Stimulated activated naive CD4-positive, alpha-beta T cell treated with Interleukin-2 at 50 U/mL for 16 hours (primary cell): ENCODE measurements at places on chromosomes 4 and X.

DNA sequence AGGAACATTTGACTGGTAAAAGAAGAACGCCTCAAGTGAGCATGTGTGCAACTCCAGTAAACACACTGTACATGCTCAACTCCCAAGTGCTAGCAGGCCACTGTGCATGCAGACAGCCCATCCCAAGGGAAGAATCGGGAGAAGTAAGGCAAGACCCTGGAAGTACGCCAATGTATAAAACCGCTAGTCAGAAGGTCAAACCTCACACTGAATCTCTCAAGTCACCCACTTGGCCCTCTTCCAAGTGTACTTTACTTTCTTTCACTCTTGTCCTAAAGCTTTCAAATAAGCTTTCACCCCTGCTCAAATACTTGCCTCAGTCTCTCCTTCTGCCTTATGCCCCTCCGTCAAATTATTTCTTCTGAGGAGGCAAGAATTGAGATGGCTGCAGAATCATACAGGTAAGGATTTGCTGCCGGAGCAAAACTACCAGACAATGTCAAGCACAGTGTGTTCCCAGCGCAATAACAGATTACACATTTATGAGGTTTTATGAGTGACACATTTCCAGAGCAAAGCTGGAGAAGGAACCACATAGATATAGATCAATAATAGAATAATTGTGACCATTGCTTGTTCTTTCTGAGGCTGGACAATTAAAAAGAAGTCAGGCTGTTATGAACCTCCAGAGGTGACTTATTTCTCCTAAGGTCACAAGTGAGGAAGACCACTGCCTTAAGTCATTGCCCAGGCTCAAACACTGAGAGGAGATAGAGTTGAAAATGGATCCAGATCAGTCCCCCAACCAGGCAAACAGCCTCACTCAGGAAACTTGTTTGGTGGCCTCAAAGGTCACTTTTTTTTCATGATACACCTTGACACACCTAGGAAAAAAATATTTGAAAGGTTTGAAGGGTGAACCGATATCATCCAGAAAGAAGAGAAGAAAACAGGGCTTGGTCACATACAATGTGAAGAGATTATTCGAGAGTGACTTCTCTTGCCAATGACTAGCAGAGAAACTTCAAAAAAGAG lies 26.3 kb downstream of the CXCL1 start:
- no peak for DNase-seq

DNA sequence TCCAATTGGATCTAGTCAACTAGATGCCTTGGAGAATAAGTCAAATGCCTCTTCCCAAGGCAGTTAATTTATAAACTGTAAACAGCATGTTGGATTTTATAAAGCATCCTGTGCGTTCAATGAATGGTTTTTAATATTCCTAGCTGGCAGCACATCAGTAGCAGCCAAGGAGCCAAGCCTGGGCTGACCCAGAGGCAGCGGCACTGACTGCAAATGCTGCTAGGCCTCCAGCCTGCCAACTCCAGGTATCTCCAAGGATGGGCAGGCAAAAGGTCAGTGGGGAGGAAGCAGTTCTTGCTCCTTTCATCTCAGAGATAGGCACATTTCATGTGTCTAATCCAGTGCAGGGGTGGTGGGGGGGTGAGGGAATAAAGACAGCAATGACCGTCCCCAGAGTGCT lies 9.5 kb downstream of the NDP start:
- DNase-seq, result no peak

DNA sequence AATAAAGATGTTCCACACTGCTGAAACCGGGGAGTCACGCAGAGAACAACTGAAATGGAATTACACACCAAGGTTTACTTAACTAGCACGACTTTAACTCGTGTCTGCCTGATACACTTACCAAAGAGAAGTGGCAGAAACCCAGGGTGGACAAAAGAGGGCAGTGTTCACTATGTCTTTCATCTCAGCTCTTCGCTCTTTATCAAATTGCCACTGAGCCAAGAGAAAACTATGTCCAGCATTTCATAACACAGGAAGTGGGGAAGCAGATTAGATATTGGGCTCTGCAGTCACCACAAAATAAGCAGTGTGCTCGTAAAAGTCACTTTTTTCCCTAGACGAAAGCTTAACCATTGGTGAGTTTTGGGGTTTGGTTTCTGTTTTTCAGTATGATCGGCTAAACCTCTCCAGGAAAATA lies 155.7 kb downstream of the CHIC2 start:
- DNase-seq, result no peak

GRCh38 chr4:147829401-147830101 lies 97.7 kb downstream of the ARHGAP10 start:
- DNase-seq, result no peak

DNA sequence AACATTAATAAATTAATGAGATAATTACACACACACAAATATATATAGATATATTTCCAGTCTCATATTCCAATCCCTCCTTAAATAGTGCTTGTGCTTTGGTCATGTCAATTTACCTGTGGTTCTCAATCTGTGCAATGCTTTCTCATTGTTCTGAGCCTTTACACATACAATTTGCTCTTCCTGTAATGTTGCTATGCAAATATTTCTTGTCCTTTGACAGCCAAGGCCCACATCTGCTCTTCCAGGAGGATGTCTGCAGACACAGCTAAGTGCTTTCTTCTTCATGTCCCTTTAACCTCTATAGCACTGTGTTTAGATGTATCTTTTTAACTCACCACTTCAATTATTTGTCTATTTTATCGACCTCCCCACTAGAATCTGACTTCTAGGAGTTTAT lies 67.3 kb upstream of the RAPGEF2 start:
- no peak for DNase-seq

DNA sequence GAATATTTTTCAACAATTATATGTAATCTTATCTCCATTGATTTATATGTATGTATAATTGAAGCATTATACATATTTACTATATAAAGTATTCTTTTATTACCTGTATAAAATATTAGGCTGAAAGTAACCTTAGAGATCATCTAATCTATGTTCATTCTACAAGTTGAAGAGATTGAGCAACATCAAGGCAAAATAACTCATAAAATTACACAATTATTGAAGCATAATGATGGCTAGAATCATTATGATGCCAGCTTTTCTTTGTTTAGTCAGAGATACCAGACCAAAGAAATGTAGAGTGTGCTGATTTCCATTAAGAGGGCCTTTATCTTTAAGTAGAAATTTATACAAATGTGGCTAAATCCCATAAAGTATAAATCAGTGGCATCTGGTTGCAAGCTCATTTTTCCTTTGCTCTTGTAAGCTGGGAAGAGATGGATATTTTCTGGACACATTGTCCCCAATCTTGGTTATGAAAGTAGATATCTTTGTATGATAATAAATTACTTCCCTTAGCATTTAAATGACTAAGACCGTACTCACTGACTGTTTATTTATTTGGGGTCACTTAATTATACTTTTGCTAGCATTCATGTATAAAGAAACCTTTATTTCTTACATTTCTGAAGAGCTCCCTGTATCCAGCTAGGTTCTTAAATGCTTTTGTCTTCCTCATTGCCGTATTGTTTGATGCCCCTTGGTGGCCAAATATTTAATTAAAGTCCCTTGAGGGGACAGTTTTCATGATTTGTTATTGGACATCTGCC lies 339.8 kb downstream of the PCDH7 start:
- no peak for DNase-seq

DNA sequence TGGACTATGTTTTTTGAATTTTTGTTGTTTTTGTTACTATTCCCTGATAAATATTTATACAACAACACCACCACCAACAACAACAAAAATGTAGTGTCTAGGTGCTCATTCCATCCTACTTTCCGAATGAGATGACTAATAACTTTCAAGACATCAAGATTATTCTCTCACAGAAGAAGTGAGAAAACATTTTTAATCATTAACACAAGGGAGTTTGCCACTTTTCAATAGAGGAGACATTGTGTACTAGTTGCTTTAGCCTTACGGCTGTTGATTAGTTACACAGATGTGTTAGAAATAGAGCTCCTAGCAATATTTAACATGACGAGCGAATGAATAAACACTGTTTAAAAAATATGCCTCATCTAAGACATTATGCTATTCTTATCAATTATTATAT lies 898.8 kb downstream of the C4orf33 start:
- no peak for DNase-seq

- DNase-seq, result no peak
Observed at GRCh38 chr4:141210168-141210567, 10.5 kb upstream of the ZNF330 start.

GRCh38 chr4:147094238-147094637 lies 148.6 kb upstream of the TTC29 start:
- DNase-seq, result no peak

- DNase-seq, result no peak
Observed at GRCh38 chr4:54067166-54067565, 2.8 kb upstream of the CHIC2 start.

DNA sequence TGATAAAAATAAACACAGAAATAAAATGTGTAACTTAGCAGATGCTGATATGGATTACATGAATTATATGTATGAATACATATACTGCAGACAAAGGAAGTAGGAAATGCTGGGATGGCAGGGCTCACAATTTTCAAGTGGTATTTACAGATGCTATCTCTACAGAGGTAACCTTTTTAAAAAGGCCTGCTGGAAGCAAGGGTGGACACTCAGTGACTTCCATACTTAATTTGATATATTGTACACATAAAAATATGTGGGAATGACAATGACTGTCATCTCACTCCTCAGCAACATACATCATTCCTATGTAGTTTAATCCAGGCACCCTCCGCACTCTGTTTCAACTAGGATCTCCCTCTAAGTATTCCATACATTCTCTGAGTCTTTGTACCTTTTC lies 452.9 kb downstream of the DTHD1 start:
- DNase-seq, result no peak

GRCh38 chr4:100828986-100829685 lies 311.3 kb upstream of the EMCN start:
- no peak for DNase-seq

DNA sequence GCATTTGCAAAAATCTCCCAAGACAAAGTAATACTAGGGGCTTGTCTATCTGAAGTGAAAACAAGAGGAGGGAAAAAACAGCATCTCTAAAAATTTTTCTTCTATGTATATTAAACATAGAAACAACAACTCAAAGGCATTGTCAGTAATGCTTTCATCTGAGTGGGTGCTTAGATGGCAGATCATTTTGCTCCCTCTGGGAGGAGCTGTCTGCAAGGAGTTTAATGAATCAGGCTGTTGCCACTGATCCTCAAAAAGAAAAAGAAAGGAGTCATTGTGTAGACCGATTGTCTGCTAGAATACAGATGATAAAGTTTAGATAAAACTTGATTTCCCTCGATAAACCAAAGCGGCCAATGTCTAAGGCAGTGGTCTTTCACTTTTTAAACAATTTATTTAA lies 49.7 kb upstream of the KLHL8 start:
- DNase-seq, result no peak
